ENCODE measurements at places on chromosomes 12 and 14.

DNA sequence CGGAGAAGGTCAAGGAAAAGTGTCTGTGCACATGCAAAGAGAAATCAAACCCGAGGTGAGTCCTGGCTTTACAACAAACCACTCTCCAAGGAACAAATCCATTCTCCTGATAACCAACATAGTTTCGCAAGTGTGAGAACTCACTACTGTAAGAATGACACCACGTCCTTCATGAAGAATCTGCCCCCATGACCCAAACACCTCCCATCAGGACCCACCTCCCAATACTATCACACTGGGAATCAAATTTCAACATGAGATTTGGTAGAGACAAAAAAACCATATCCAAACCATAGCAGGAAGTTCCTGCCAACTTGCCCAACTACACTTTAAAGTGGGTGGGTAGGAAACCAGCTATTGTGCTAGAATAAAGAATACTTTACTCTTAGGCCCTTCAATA, 2.4 kb upstream of the ERC1 start:
- no peak for DNase-seq

DNA sequence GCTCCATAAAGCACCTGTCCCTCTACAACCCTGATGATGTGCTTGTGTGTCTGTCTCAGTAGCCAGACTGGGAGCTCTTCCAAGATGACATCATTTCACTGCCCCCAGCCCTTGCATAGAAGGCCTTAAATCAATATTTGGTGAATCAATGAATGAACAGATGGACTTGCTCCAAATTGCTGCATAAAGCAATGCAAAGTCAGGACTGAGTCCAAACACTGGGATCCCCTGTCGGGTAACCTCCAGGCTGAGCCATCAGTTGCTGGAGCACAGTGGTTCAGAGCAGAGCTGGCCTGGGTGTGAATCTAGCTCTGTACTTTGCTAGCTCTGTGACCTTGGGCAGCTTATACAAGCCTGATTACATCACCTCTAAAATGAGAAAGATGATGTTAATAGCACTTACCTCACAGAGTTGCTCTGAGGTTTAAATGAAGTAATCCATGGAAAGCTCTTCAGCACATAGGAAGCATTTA, 120.3 kb upstream of the VASH1 start:
- no peak for DNase-seq

- DNase-seq, result no peak
These were observed 16.6 kb downstream of the NOXRED1 start for GRCh38 chr14:77406718-77407117.

GRCh38 chr12:7832059-7832696, 40.5 kb downstream of the SLC2A14 start:
- peak; percentile 7 for DNase-seq

DNA sequence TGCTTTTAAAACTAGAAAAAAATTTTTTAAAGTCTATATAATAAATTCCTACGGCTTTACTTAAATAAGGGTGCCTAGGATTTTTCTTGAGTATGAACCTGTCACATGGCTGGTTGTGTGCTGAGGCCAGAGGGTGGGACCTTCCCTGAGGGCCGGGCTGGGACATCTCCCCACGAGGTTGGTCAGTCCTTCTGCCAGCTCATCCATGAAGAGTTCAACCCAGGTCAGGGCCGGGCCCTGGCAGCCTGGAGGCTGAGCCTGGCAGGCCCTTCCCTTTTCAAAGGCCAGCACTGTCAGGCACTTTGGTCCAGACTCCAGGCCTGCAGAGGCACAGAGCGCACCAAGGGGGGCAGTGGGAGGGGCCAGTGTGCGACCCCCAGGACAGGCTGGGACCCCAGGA, 31.7 kb downstream of the TNFAIP2 start:
- no peak for DNase-seq

- no peak for DNase-seq
These were observed 415.4 kb downstream of the RAD51B start for GRCh38 chr14:68235011-68235410.

GRCh38 chr14:72027061-72027460, 94.8 kb downstream of the RGS6 start:
- no peak for DNase-seq

- DNase-seq, result no peak
These were observed 16.4 kb upstream of the CELA1 start for GRCh38 chr12:51362747-51363342.

GRCh38 chr14:85811340-85811739, 281.4 kb downstream of the FLRT2 start:
- DNase-seq, result no peak
